Right renal pelvis (tissue), 4 donors: ENCODE measurements at places on chromosomes 11 and 22. TPM values are rescaled to one million over a fixed set of nuclear protein-coding genes. Genes with fewer than 3 reads are reported as not detected.

- no peak for DNase-seq
These were observed 29.2 kb downstream of the NF2 start for GRCh38 chr22:29632672-29633071.

GRCh38 chr22:36201630-36202319 lies at the start of gene APOL4:
Gene APOL4 (minus strand): TSS chr22:36201809. CDS start chr22:36201734, 75 bp downstream.
- no peak for DNase-seq

- no peak for DNase-seq
These were observed 7.8 kb upstream of the TMPRSS13 start for GRCh38 chr11:117936973-117937372.

The SLC1A2 gene
- 0.39 TPM for polyA plus RNA-seq

- peak; percentile 10 for DNase-seq
These were observed 569 bp downstream of the FAM76B start for GRCh38 chr11:95788921-95789505.

- DNase-seq = no peak
These were observed 1185.9 kb upstream of the TENM4 start for GRCh38 chr11:80626721-80627120.

- DNase-seq = no peak
These were observed 184.0 kb upstream of the GUCY1A2 start for GRCh38 chr11:107202241-107202640.

GRCh38 chr22:33766091-33766490 lies 154.2 kb downstream of the LARGE1 start:
- DNase-seq = no peak

- no peak for DNase-seq
These were observed 33.9 kb upstream of the GAB2 start for GRCh38 chr11:78451371-78452150.

The HMGXB4 gene
- 29.3 TPM for polyA plus RNA-seq

GRCh38 chr22:44263547-44263946 lies 49.2 kb downstream of the SHISAL1 start:
- DNase-seq = no peak

DNA sequence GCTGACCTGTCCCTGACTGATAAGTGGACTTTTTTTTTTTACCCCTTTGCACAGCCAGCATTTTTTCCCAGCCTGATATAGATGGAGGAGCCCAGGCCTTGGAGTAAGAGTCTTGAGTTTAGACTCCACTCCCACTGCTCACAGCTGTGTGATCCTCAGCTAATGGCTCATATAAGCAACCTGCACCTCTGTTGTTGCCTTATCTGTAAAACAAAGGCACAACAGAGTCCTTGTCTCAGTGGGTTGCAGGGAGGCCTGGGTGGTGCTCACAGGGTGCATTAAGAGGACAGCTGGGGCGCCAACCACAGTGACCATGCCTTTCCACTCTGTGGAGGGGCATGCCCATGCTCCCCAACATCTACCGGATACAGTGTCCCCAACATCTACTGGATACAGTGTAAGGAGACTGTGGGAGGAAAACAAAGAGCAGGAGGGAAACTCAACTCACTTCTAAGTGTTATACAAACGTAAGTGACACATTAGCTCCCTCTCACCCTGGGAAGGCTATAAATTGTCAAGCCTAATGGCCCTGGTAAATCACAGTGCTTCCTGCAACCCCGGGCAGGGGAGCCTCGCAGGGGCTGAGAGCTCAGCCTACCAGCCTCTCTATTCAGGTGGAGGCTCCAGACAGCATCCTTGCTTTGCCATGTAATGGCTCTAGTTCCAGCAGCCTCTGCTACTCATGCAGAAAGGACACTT lies 109.5 kb downstream of the TENM4 start:
- peak; percentile 21 for DNase-seq

The LRRC4C gene
- 11.0 TPM for polyA plus RNA-seq

GRCh38 chr11:29328961-29329441 lies 687.8 kb downstream of the KCNA4 start:
- no peak for DNase-seq

GRCh38 chr11:7353100-7353499 lies 101.4 kb downstream of the SYT9 start:
- no peak for DNase-seq

DNA sequence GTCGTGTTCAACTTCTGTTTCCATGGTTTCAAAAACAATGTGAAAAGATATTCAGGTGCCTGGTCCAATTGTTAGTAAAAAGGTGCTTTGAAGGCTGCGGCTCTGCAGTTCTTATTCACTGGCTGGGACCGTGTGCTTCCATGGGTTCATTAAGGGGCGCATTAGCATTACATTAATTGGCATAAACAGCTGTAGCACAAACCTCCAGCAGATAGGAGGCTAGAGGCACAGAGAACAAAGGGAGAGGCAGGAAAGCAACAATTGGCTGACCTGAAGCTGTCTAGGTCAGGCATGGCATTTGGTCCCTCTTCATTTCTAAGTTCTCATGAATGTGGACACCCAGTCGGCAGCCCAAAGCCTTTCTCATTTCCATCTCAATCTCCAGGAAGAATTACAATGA lies 16.6 kb downstream of the PAK1 start:
- no peak for DNase-seq

- no peak for DNase-seq
These were observed 16.0 kb upstream of the PHLDA2 start for GRCh38 chr11:2945031-2945756.

The CHRM4 gene
- polyA plus RNA-seq = 0.22 TPM

GRCh38 chr11:56751480-56751879 lies 3.0 kb upstream of the OR9G4 start:
- no peak for DNase-seq

GRCh38 chr11:1869427-1870325 lies 16.8 kb downstream of the LSP1 start:
- no peak for DNase-seq

DNA sequence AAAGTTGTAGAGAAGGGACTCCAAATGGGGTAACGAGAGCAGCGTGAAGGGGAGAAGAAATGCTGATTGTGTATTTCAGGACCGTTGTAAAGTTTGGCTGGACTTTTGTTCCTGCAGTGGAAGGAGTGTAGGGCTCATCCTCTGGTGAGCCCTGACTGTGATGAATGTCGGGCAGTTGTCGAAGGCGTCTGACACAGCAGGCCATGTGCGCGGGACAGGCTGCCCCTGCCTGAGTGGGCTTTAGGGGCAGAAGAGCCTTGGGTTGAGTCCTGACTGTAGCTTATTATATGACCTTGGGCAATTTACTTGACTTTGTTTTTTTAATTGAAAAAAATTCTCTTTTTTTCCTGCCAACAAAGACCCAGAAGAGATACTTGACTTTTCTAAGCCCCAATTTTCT lies 3.1 kb downstream of the TRMU start:
- no peak for DNase-seq

DNA sequence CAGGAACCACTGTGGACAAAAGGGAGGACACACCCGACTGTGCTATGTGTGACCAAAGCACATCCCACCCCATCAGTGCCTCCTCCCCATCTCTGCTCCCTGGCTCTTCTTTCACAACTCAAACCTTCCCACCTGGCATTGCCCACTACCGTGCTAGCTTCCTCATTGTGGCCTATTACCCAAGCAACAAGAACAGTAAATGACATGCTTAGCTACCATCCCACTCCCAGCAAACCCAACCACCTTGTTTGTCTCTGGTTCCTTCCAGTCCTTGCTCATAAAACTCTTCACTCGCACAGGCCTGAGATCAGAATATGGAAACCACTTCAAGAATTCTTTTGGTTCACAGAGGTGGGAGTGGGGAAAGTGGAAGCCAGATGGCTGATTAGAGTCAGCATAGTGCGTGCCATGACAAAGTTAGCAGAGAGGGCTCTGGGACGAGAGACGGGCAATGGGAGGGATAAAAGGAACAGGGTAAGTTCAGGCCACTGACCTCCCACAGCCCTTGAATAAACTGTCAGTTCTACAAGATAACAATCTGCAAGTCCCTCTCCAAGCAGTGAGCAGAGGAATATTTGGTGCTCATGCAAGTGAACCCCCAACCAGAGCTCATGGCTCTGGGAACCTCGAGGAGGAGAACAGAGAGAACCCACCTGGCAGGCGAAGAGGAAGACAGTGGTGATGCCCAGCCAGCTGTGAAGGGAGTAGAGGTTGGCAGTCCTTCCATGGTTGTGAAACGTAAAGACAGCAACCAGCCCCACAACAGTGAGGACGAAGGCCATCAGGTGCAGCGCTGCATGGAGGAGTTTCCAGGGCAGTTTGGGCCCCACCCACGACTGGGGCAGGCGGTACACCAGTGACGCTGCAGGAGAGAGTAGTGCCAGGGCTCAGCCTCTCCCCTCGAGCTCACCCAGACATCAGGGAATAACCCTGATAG lies 8.3 kb downstream of the CYB561A3 start:
- no peak for DNase-seq

DNA sequence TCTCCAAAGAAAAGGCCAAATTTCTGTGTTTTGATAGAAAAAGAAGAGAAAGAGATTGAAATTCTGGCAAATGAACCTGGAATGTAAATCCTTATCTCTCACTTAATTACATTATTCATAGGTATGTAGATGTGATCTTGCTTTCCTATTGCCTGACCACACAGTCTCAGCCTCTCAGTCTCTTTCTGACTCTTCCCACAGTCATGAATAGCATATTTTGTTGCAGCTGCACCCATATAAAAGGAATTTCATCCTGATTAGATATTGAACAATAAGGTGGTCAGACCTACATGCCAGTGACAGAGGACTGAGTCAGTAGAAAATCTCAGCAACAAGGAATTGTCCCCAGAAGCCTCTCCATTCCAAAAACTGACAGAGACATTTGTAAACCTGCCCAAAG lies 62.9 kb upstream of the LRRC4C start:
- no peak for DNase-seq
